ENCODE measurements at places on chromosomes 7 and 10. TPM values are rescaled to one million over a fixed set of nuclear protein-coding genes. Genes with fewer than 3 reads are reported as not detected.

Gene AGR3
- total RNA-seq, result 54.9 TPM

Gene KCP
- 1.4 TPM for total RNA-seq

Gene TACC2
- total RNA-seq, result 170 TPM

Gene IFIT2
- total RNA-seq, result 6.9 TPM

- no peak for DNase-seq
These were observed 39.5 kb downstream of the LBX1 start for GRCh38 chr10:101189461-101190401.

- DNase-seq, result peak; percentile 55
These were observed 20.1 kb downstream of the LDB3 start for GRCh38 chr10:86688398-86688921.

- DNase-seq, result no peak
These were observed 146.8 kb upstream of the SLC26A5 start for GRCh38 chr7:103592844-103593243.

DNA sequence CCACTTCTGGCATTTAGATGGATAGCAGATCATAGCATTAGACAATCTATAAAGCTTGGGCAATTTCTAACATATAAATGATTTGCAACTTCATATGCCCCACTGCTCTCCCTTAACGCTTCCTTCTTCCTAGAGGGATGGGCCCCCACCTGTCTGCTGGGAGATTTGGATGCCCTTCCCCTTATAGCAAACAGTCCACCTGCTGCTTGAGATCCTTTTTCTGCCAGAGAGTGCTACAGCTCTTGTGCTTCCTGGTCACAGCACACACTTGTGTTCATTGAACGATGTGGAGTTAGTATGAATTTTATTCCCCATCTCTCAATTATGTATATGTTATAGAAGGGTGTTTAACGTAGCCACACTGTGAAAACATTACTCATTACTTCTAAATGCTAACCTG lies 10.4 kb upstream of the PCGF5 start:
- DNase-seq, result peak; percentile 28

GRCh38 chr7:22671177-22671879 lies 55.7 kb upstream of the IL6 start:
- no peak for DNase-seq

Data from mucosa of descending colon (tissue), 3 donors.